ENCODE measurements at places on chromosomes 5 and 9.

DNA sequence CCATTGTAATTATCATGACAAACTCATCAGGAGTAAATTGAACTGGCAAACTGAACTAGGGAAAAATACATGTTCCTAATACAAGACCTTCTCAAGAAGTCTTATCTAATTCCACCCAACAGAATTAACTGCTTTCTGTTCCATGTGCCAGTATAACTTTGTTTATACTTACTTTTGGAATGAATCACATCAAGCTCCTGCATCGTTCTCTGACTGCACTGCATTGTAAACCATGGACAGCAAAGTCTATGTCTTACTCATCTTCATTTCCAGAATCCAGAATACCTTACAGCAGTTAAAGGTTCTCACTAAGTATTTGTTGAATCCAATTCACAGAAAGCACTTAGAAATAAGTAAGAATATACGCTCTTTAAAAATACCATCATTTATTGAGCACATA is 102.8 kb downstream of the PLK2 start:
- no peak for DNase-seq

DNA sequence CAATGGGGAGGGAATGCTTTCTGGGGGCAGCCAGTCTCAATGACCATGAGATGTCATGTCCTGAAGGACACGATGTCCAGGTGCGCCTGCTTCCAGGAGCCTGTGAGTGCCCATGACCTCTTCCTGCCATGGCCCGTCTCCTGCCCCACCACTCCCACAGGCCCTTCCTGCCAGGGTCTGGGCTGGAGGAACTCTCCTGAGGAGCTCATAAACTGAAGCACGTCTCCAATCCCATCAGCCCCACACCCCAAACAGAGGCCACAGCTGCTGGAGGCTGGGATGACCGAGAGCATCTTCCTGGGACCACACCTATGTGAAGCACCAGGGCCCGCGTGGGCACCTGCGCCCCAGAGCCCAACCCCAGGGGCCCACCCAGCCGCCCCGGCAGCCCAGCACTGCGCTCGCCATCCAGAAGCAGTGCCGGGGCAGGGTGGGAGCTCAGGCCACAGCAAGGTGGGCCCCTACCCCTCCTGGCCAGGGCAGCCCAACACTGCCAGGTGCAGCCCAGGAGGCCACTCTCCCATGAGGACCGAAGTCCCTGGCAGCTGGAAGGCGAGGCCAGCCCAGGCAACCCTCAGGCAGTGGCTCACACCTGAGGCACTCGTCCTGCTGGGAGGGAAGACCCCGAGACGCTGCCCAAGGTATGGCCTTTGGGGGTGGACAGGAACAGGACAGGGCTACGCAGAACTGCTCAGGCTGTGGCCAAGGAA is 53.9 kb upstream of the UBAC1 start:
- DNase-seq, result no peak

DNA sequence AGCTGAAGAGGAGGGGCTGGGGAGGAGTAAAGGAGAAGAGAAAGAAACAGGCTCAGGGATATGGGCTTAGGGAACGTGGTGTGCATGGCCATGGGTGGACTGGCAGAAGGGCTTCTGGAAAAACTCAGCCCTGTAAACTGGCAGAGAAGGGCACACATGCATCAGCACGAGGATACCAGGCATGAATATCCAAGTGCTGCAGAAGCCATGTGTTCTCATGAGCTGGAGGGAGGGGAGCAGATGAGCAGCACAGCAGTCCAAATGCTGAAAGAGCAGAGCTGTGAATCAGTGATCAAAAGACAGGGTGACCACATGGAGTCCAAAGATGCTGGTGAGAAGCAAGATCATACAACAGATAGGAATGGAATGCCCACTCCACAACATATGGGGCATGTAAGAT is 72.3 kb downstream of the SEMA5A start:
- DNase-seq, result no peak

DNA sequence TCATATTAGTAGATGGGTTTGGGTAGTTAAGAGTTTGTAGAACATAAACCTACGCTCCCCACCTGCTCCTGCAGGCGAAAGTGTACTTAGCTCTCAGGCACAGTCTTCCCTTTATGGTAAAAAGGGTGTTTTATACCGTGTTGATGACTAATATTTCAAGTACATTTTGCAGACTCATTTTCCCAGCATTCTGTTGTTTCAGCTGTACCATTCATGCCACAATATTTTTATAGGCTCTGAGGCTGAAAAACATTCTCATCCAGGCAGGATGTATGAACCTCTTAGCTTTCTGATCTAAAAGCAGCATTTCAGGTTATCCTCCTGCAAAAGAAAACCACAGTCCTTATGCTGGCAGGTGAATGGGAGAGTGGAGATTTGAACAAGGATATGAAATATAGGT is 231.4 kb downstream of the NR2F1-AS1 start:
- DNase-seq, result no peak

- DNase-seq, result no peak
These were observed 232.3 kb upstream of the PAPPA start for GRCh38 chr9:115921301-115921700.

- no peak for DNase-seq
These were observed 16.6 kb downstream of the OLFM1 start for GRCh38 chr9:135103931-135104639.

GRCh38 chr9:93645149-93645889 is 68.9 kb downstream of the PHF2 start:
- DNase-seq, result no peak

- DNase-seq, result no peak
These were observed 167.9 kb downstream of the DENND1A start for GRCh38 chr9:123761905-123762605.

Data from stimulated activated CD8-positive, alpha-beta memory T cell treated with anti-CD3 and anti-CD28 coated beads, Interleukin-2, amount 100 ng/mL, for 1 hour (primary cell).